ENCODE measurements at places on chromosomes 12 and 14.

DNA sequence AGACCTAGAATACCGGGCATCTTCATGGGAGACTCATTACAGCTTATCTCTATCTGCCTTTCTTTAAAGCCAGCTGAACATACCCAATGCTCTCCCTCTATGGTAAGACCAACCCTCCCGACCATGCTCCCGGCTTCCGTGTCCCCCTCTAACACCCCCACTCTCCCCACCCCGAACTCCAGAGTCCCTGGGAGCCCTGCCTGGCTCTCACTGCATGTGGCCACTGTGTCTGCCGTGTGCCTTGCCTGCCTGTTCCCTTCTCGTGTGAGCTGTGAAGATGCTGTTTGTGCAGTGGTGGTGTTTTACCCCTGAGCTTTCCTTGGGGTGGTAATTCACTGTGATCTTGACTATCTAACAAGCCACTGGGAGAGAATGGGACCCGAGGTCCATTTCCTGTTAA is 146.4 kb upstream of the FKBP4 start:
- DNase-seq, result no peak

- peak; percentile 55 for DNase-seq
Observed at GRCh38 chr14:77459072-77459723, 1.3 kb downstream of the AHSA1 start.

GRCh38 chr12:40240779-40241178 is 16.0 kb downstream of the LRRK2 start:
- no peak for DNase-seq

DNA sequence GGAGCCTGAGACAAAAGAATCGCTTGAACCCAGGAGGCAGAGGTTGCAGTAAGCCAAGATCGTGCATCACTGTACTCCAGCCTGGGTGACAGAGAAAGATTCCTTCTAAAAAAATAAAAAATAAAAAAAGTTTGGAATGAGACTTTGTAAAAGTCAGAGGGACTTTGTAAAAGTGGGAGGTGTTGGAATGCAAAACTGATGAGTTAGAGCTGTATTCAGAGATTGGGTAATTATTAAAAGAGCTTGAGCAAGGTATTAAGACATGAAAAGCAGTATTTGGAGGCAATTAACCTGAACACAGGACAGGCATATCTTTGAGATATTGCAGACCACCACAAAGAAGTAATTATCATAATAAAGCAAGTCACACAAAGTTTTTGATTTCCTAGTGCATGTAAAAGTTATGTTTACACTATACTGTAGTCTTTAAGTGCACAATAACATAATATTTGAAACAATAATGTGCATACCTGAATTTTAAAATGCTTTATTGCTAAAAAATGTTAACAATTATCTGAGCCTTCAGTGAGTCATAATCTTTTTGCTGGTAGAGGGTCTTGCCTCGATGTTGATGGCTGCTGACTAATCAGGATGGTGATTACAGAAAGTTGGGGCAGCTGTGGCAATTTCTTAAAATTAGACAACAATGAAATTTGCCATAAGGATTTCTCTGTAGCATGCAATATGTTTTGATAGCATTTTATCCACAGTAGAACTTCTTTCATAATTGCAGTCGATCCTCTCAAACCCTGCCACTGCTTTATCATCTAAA is 33.1 kb downstream of the PHLDA1 start:
- no peak for DNase-seq

- DNase-seq, result no peak
Observed at GRCh38 chr12:76047060-76047459, 15.5 kb upstream of the PHLDA1 start.

- DNase-seq, result peak; percentile 29
Observed at GRCh38 chr12:67161322-67161918, 107.7 kb upstream of the CAND1 start.

GRCh38 chr12:48979602-48980388 is 1.7 kb downstream of the WNT1 start:
- peak; percentile 55 for DNase-seq

DNA sequence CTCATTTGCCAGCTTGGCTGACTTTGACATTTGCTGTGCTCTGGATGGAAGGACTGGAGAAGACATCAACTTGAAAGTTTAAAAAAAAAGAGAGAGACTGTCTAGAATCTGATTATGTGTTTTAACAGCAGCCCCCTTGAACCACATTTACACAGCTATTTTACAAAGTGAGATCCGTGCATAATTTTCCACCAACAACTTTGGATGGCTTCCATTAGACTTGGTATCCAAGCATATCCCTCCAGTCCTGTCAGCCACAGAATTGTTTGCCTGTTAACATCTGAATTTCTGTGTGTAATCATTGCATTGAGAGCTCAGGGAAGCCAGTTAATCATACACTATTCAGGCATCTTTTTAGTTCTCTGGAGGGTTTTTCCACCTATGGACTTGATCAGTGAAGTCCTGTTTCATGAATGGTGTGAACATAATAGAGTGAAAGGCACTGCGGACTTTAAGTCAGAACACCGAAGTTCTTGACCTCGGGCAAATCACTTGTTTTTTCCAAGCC is 93.7 kb downstream of the SAMD4A start:
- DNase-seq, result no peak

GRCh38 chr12:118098911-118099671 is 4.7 kb downstream of the VSIG10 start:
- DNase-seq, result no peak

GRCh38 chr14:62674563-62675237 is 370.6 kb downstream of the KCNH5 start:
- no peak for DNase-seq

GRCh38 chr14:36361210-36361853 is 40.9 kb upstream of the MBIP start:
- DNase-seq, result no peak

DNA sequence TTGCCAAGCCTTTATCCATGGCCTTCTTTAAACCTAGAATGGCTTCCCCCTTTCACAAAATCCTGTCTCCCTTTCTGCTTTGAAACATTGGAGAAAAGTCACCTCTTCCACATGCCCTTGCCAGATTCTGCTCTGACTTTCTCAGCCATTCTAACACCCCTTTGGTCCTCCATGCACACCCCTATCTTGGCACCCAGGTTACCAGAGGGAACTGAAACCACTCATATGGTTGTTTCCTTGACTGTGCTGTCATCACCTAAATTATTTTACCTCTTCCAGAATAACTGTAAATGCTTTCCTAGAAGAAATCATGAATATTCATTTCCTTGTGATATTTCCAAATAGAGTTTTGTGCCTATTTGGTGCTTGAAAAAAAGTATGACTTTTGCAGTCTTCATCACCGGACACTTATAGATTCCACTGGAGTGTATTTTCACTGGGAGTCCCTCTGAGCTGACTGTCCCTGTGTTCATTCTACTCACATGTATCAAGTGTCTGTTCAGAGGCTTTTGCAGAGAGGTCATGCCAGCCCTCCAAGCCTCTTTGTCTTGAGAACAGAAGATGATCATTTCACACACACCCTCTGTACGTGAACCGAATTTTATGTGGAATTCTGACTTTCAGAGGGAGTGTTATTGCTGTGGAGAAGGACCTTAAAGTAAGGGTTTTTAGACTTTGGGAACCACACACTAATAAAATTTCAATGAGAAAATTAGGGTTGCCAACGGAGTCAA is 74.1 kb downstream of the PLXNC1 start:
- no peak for DNase-seq

GRCh38 chr12:53978477-53979356 is 4.0 kb upstream of the HOTAIR start:
- no peak for DNase-seq

DNA sequence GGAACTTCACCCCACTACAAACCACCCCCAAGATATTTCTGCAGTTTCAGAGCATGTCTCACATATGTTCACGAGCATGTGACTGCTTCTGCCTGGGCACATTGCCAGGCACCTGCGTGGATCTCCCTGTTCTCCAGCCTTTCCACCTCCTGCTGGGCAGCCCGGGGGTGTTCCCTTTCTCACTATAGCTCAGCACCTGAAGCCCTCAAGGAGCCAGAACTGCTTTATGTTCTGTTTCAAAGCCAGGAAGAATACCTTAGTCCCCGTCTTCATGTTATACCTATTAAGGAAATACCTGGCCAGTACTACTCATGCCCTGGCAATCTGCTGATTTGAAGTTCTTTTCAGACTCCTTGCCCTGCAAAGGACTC is 4.2 kb upstream of the FGF6 start:
- DNase-seq, result no peak

DNA sequence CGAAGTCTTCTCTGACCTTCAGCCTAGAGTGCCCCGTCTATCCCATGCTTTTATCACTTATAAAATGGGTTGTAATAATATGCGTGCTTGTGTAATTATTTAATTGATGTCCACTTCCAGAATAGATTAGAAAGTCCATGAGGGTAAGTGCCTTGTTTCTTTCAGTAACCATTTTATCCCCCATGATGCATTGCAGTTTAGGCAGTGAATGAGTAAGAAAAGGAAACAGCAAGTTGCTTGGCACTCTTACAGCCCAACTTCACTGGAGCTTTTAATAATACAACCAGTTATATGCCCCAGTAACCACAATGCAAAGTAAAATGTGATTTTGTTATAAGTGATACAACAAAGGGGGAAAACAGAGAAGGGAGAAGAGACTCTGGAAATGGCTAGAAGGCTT is 287.3 kb downstream of the MED13L start:
- DNase-seq, result no peak

- DNase-seq, result no peak
Observed at GRCh38 chr12:47273191-47273626, 193.4 kb upstream of the AMIGO2 start.

DNA sequence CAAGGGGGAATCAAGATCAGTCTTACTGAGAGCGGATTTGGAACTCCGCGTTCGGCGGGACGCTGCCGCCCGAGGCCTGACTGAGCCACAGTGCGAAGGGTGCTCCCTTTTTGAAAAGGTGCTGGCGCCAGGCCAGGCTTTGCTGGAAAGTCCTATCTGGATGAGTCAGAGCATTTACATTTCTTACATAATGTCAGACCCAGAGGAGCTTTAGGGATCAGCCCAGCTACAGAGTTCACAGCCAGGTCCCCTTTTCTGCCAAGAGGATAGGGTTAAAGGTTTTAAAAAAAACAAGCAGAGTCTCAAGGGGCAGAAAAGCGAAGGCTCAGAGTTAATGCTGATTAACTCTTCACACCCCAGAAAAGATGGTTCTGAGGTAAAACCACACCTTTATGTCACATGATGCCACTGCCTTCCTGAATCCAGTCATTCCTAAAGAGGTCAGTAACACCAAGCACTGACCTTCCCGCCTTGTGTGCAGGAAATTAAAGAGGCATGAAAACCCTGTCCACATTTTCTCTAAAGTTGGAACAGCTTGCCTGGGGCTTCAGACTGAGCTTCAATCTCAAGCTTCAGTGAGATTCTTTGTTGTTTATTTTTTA is 11.7 kb upstream of the FBXL14 start:
- peak; percentile 63 for DNase-seq

DNA sequence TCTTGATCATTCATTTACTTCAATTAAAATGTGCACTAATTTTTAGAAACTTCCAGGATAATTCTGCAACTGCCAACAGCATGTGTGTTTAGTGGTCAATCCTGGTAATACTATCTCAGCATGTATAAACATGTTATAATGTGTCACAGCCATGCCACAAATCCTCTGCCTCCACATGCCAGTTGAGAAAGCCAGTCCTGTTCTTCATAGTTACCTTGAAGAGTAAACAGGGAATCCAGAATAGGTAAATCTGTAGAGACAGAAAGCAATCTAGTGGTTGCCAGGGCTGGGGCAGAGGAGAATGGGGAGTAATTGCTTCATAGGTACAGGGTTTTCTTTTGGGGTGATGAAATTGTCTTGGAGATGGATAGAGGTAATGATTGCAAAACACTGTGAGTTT is 85.9 kb downstream of the ARMH4 start:
- no peak for DNase-seq

DNA sequence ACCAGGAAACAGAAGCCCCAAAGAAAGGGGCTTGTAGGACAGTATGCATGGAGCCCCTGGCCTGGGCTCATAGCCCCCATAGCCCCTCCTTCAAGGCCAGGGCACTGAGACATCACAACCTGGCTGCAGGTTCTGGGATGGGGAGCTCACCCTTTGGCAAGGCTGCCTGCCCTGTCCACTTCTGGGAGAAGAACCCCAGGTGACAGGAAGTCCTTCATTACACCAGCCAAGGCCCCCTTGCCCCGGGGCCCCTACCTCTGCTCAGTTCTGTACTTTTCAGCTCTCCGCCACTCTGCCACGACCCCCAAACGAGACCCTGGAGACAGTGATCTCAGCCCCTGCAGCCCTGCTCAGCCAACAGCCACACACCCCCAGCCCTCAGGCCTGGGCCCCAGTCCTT is 223.2 kb upstream of the RTL1 start:
- no peak for DNase-seq

GRCh38 chr14:103014466-103015228 is 42.7 kb downstream of the CDC42BPB start:
- no peak for DNase-seq

GRCh38 chr14:44180975-44181374 is 326.1 kb downstream of the FSCB start:
- DNase-seq, result no peak

All from GM10248 (cell line).